Prostate gland (tissue), 2 donors: ENCODE measurements at places on chromosomes 11 and 22. TPM values are rescaled to one million over a fixed set of nuclear protein-coding genes. Genes with fewer than 3 reads are reported as not detected.

DNA sequence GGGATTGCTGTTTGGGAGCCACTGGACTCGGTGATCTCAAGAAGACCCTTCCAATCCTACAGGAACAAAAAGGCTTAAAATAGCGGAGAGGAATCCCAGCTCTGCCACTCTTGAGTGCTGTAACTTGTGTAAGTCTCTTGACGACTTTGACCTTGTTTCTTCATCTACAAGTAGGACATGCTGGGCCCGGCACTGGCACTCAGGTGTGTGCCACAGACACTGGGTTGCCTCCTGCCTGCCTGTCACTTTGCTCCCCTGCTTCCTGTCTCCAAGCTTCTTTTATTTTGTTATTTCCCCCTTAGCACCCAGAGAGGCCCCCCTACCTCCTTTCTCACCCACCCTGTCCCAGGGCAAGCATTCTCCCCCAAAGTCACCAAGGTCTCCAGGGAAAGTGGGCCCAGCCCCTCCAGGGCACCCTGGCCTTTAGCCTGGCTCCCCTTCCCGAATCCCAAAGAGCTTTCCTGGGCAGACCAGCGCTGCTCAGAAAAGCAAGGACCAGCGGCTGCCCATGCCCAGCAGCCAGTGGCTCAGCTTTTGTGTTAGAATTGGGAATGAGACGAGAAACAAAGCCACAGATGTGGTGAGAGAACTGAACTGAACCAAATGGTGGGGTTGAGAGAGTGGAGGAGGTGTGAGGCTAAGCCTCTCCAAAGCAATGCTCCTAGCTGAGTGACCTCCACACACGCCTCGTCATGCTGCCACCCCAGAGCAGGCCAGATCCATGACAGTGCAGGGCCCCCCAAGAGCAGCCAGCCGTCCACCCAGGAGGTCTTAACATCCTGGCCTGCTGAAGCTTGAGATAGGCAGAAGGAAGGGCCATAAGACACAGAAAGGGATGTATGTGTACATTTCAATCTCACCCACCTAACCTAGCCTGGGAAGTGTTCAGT lies 4.5 kb downstream of the TRIM29 start:
- H3K27ac ChIP-seq: peak overlapping the region; percentile 84
- H3K4me3 ChIP-seq: no peak overlapping the region
- no peaks in the 10 kb centered on the region for H3K36me3 ChIP-seq
- no peak for DNase-seq
- H3K27me3 ChIP-seq: no peaks in the 10 kb centered on the region

The KCNJ5 gene
- 3.9 TPM for total RNA-seq

- no peaks in the 10 kb centered on the region for H3K27me3 ChIP-seq
- peak overlapping the region; percentile 93 for H3K27ac ChIP-seq
- H3K4me3 ChIP-seq: peak overlapping the region; percentile 92
- DNase-seq: no peak
Observed at GRCh38 chr11:62830904-62831519, 839 bp downstream of the STX5 start.

GRCh38 chr11:104713401-104713800 lies 184.9 kb downstream of the CASP12 start:
- DNase-seq: no peak
- H3K4me1 ChIP-seq: no peaks in the 10 kb centered on the region
- H3K4me3 ChIP-seq: no peak overlapping the region
- no peaks in the 10 kb centered on the region for H3K36me3 ChIP-seq
- H3K27me3 ChIP-seq: no peaks in the 10 kb centered on the region

GRCh38 chr11:120057595-120058581 lies 80.0 kb downstream of the TRIM29 start:
- no peaks in the 10 kb centered on the region for H3K4me1 ChIP-seq
- no peaks in the 10 kb centered on the region for H3K36me3 ChIP-seq
- no peak overlapping the region for H3K27ac ChIP-seq
- H3K27me3 ChIP-seq: no peaks in the 10 kb centered on the region
- no peak for DNase-seq

DNA sequence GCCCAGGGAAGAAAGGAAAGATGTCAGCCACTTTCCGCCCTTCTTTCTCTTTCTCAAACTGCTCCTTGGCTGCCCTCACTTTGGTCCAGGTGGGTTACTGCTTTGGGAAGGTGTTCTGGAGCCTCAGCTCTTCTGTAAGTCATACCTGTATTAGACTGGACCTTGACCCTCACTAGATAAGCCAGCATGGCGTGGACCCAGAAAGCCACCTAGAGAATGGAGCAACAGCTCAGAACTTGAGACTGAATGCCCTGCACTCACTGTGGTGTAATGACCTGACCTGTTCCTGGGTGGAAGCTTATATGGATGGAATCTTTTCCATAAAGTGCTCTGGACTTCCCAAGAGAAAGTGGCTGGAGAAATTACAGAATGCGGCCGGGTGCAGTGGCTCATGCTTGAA lies 15.6 kb downstream of the ACP2 start:
- H3K27ac ChIP-seq: no peak overlapping the region
- no peaks in the 10 kb centered on the region for H3K4me1 ChIP-seq
- no peaks in the 10 kb centered on the region for H3K27me3 ChIP-seq
- H3K4me3 ChIP-seq: no peak overlapping the region

The NEFH gene
- total RNA-seq: 887 TPM

GRCh38 chr11:47104261-47104950 lies 72.3 kb downstream of the ARFGAP2 start:
- H3K36me3 ChIP-seq: no peaks in the 10 kb centered on the region
- no peaks in the 10 kb centered on the region for H3K4me1 ChIP-seq
- no peaks in the 10 kb centered on the region for H3K27me3 ChIP-seq
- DNase-seq: no peak
- no peak overlapping the region for H3K27ac ChIP-seq

- no peaks in the 10 kb centered on the region for H3K4me1 ChIP-seq
- no peak overlapping the region for H3K4me3 ChIP-seq
- no peaks in the 10 kb centered on the region for H3K27me3 ChIP-seq
- DNase-seq: no peak
- H3K36me3 ChIP-seq: no peaks in the 10 kb centered on the region
Observed at GRCh38 chr22:44727709-44728108, 24.7 kb upstream of the ARHGAP8 start.

- no peak overlapping the region for H3K27ac ChIP-seq
- no peaks in the 10 kb centered on the region for H3K36me3 ChIP-seq
- no peaks in the 10 kb centered on the region for H3K4me1 ChIP-seq
- DNase-seq: no peak
- H3K27me3 ChIP-seq: no peaks in the 10 kb centered on the region
Observed at GRCh38 chr22:27952779-27953178, 33.7 kb upstream of the PITPNB start.

DNA sequence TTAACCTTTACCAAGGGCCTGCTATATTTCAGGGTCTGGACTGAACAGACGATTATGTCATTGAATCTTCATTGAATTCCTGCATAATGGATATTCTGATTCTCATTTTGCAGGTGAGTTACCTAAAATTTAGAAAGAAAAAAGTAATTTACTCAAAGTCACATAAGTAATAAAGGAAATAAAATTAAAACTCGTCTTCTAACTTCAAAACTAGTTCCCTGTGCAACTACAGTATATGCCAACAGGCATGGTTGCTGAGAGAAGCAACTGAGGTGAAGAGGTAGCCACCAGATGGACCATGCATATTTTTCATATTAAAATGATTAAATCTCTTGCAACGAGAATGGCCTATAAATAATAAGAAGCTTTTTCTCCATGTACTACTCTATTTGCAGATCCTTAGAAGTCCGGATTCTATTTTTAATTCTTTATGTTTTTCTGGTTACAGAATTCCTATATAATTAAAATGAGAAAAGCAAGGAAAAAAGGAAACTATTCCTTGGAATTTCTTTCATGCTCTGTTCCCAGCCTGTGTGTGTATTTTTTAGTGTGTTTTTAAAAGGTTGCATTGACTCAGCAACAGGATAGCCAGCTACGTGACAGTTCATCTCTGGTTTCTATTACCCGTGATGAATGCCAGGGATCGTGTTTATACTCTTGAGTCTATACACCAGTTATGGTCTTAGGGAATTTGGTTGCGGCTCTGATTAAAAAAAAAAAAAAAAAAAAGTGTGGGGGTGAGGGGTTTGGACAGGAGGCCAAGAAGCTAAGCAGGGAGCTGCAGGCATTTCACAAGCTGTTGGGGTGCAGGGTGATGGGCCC lies 186.8 kb downstream of the ETS1 start:
- no peak for DNase-seq
- H3K27ac ChIP-seq: no peak overlapping the region

GRCh38 chr11:65219930-65220213 lies 38.1 kb downstream of the CAPN1 start:
- H3K27ac ChIP-seq: no peak overlapping the region
- no peaks in the 10 kb centered on the region for H3K27me3 ChIP-seq
- no peaks in the 10 kb centered on the region for H3K4me1 ChIP-seq
- H3K4me3 ChIP-seq: no peak overlapping the region
- no peaks in the 10 kb centered on the region for H3K36me3 ChIP-seq

The NXPE1 gene
- total RNA-seq: 3.0 TPM

GRCh38 chr22:39949964-39950737 lies 10.0 kb upstream of the TMA7B start:
- no peak for DNase-seq
- no peak overlapping the region for H3K4me3 ChIP-seq
- H3K27me3 ChIP-seq: no peaks in the 10 kb centered on the region
- H3K36me3 ChIP-seq: no peaks in the 10 kb centered on the region
- H3K4me1 ChIP-seq: no peaks in the 10 kb centered on the region
- no peak overlapping the region for H3K27ac ChIP-seq

GRCh38 chr11:19458231-19458630 lies 217.5 kb upstream of the E2F8 start:
- no peak for DNase-seq
- H3K4me1 ChIP-seq: no peaks in the 10 kb centered on the region
- H3K27ac ChIP-seq: no peak overlapping the region
- no peak overlapping the region for H3K4me3 ChIP-seq
- peaks cover 2% of the 10 kb centered on the region for H3K27me3 ChIP-seq

DNA sequence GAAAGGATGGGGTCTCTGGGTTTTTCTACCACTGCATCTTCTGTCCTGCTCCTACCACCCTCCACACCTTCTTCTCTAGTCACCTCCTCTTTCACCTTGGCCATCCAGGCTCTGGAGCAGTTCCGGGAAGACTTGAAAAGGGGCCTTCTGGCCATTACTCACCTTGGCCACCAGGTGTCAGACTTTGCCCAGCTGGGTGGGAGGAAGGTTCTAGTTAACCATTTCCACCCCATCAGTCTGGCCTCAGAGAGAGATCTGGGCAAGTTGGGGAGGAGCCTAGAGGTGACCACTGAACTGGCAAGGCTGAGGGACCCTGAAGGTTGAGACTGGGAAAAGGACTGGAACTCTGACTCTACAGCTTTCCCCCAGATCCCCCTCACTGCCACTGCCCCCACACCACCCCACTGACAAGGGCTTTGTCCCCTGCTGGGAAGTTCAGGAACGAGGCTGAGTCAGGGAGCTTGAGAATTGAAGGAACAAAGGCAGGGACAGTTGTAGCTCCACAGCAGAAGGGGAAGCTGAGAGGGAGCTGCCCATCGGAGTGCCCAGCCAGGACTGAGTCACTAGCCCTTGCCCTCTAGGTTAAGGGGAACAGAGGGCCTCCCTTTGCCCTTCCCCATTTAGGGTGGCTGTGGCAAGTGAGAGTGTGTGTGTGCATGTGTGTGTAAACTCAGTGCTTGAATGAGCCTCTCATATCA lies 3.7 kb upstream of the POLD4 start:
- H3K36me3 ChIP-seq: no peaks in the 10 kb centered on the region
- H3K27ac ChIP-seq: peak overlapping the region; percentile 100
- peak; percentile 60 for DNase-seq

DNA sequence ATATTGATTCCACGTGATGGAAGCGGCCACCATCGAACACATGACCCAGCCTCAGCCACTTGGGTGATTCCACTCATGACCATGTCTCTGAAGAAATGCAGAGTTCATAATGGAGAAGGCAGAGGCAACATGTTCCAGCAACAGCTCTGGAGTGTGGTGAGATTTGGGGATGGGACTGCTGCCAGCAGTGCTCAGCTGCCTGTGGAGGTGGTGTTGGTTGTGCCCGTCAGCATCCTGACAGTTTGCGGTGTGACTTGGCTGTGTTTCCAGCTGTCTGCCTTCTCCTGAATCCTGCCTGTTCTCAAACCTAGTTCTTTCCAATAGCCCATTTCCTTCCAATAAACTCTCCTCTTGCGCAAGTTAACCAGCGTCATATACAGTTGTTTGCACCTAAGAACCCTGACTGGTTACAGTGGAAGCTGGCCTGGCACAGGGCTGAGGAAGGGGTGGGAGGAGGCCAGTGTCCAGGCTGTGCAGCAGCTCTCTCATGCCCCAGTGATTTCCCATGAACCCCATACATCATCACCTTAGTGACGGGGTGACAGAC lies 22.0 kb upstream of the OR8B8 start:
- H3K4me1 ChIP-seq: no peaks in the 10 kb centered on the region
- DNase-seq: no peak
- H3K27me3 ChIP-seq: no peaks in the 10 kb centered on the region
- no peak overlapping the region for H3K27ac ChIP-seq
- no peaks in the 10 kb centered on the region for H3K36me3 ChIP-seq
- no peak overlapping the region for H3K4me3 ChIP-seq

The OR2AG2 gene
- total RNA-seq: 0.55 TPM

DNA sequence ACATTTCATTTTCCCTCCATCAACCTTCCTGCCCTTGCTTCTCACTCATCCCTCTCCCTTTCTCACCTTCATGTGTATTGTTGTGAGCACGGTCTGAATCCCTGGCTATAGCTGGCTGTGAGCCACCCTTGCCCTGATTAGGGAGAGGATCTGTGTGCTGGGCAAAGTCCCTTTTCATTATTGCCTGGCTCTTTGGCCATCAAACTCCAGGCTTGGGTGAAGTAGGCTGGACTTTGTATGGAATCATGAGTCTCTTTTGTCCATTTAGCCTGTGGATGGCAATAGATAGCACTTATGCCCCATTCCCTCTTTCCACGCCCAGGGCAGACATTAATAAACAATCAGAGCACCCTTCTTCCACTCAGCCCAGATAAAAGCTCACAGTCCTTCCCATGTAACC lies 6.7 kb downstream of the MYO18B start:
- no peak for DNase-seq
- no peak overlapping the region for H3K4me3 ChIP-seq
- no peak overlapping the region for H3K27ac ChIP-seq
- H3K36me3 ChIP-seq: no peaks in the 10 kb centered on the region

- no peaks in the 10 kb centered on the region for H3K36me3 ChIP-seq
- no peak overlapping the region for H3K27ac ChIP-seq
- no peak for DNase-seq
- no peak overlapping the region for H3K4me3 ChIP-seq
- no peaks in the 10 kb centered on the region for H3K4me1 ChIP-seq
Observed at GRCh38 chr11:8269636-8270035, 6.0 kb upstream of the LMO1 start.

DNA sequence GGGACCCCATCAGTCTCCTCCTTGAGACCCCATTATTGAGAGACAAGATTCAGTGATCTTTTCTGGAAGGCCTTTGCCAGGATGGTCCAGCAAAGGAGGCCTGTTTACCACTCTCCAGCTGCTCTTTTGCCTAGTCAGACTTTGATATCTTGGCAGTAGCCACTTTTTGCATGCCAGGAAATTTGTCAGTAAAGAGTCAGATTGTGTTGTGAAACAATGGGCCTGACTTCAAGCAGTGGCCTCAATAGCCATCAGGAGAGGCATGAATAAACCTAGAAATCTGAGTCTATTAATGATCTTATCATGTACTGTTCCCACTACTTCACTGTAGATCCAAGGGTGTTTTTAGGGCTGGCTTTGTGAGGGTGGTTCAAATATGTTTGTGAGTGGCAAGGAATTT lies 479.4 kb downstream of the JRKL start:
- no peak for DNase-seq
- H3K36me3 ChIP-seq: no peaks in the 10 kb centered on the region
- H3K4me1 ChIP-seq: no peaks in the 10 kb centered on the region
- no peak overlapping the region for H3K27ac ChIP-seq
- no peaks in the 10 kb centered on the region for H3K27me3 ChIP-seq

- H3K4me1 ChIP-seq: no peaks in the 10 kb centered on the region
- no peaks in the 10 kb centered on the region for H3K27me3 ChIP-seq
- H3K27ac ChIP-seq: no peak overlapping the region
Observed at GRCh38 chr11:116123739-116124138, 619.5 kb upstream of the CADM1 start.
